ENCODE measurements at places on chromosomes 3 and 15.

GRCh38 chr3:128800241-128801187 lies 74.5 kb downstream of the RAB7A start:
- no peak for DNase-seq

- no peak for DNase-seq
Observed at GRCh38 chr3:144708437-144708836, 736.8 kb downstream of the DIPK2A start.

DNA sequence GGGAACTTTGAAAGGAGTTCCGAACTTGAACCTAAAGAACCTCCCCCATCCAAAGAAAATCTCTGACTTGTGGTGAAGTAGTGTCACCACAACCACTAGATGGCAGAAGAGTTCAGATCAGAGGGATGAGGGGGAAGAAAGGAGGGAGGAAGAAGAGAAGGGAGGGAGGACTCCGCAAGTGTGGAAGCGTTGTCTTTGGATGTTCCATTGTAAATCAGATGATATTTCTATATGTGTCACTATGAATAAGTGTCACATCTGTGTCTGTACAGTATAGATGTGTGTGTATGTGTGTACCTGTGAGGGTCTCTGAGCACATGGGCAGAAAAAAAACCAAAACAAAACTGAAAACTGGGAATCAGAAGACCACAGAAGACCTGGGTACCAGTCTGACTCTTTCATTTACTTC lies 16.9 kb downstream of the SLC24A1 start:
- peak; percentile 82 for DNase-seq

- no peak for DNase-seq
Observed at GRCh38 chr3:14773691-14774128, 45.1 kb upstream of the FGD5 start.

DNA sequence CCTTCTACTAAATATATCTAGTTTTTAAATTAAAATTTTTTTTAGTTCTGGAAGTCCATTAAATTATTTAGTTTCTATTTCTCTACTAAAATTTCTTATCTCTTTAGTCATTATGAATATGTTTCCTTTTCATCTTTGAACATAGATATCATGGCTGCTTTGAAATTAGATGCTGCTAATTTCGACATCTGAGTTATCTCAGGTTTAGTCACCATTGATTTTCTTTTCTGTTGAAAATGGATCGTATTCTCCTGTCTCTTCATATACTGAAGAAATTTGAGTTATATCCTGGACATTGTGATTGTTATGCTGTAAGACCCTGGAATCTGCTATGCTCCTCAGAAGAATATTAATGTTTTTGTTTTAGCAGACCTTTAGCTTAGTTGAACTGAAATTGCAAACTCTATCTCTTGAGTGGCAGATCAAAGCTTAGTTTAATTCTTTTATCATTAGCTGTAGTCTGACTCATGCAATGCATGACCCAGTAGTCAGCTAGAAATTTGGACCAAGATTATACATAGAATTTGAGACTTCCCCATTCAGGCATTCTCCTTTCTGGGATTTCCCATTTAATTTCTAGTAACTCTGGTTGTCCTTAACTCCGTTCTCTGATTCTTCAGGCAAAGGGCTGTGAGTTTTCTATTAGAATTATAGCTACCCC lies 439.8 kb upstream of the IL12A start:
- peak; percentile 43 for DNase-seq

DNA sequence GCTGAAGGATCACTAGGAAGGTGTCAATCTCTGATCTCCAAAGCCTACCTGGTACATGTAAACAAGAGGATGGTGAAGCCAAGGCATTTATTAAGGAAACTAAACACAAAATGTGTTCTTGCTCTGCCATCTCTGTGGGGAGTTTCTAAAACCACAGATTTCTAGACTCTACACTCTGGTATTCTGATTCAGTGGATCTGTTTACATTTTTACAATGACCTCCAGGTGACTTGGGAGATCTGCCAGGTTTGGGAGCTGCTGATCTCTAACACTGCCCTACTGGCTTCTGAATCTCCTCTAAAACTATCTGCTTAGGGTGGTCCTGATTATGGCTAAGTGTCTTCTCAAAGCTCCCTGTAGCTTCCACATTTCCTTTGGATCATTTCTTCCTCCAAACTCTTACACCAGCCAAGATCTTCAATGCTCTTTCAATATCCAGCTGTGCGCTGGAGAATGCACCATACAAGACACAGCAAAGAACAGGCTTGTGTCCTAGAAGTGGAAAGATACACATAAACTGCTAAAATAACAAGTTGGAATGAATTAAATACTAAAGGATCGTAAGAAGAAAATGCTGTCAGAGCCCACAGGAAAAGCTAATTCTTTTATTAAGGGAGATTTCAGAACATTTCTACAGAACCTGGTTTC lies 72.7 kb downstream of the GREM1 start:
- DNase-seq = peak; percentile 48
